Urinary bladder (tissue), 4 donors: ENCODE measurements at places on chromosomes 12 and 14. TPM values are rescaled to one million over a fixed set of nuclear protein-coding genes. Genes with fewer than 3 reads are reported as not detected.

Gene ACOT6
- total RNA-seq, result not detected

Gene SLC5A8
- total RNA-seq, result 0.42 TPM

Gene BATF
- total RNA-seq, result 5.1 TPM

Gene METTL3
- total RNA-seq, result 64.4 TPM

Gene NR2C1
- total RNA-seq, result 84.3 TPM

Gene PCED1B
- 1.1 TPM for total RNA-seq

Gene ANKRD33
- not detected for total RNA-seq

Gene PPP1R1A
- 1.6 TPM for total RNA-seq

Gene NRIP2
- total RNA-seq, result 1.7 TPM

Gene CLEC6A
- not detected for total RNA-seq

Gene TMTC1
- 24.8 TPM for total RNA-seq

Gene TSHR
- total RNA-seq, result 1.1 TPM

Gene TAS2R9
- 0.37 TPM for total RNA-seq

Gene ACVRL1
- 47.9 TPM for total RNA-seq

Gene GDF3
- not detected for total RNA-seq

Gene RNF212B
- total RNA-seq, result not detected

Gene DEPDC4
- 3.4 TPM for total RNA-seq

Gene EIF4B
- total RNA-seq, result 743 TPM

Gene SDR9C7
- not detected for total RNA-seq

Gene RNFT2
- 1.1 TPM for total RNA-seq

Gene DCAF11
- total RNA-seq, result 34.0 TPM

Gene DIO2
- total RNA-seq, result 2.4 TPM

Gene HRK
- total RNA-seq, result 0.53 TPM

Gene SRRM4
- total RNA-seq, result 0.42 TPM

Gene COL2A1
- 2.3 TPM for total RNA-seq

Gene B4GALNT3
- 1.4 TPM for total RNA-seq

Gene C12orf60
- 3.6 TPM for total RNA-seq

Gene DYNC1H1
- total RNA-seq, result 377 TPM

Gene RND1
- 0.53 TPM for total RNA-seq

Gene CCDC198
- 2.0 TPM for total RNA-seq

Gene MAP4K5
- 145 TPM for total RNA-seq

Gene DDX51
- total RNA-seq, result 6.5 TPM

Gene POLE
- 49.7 TPM for total RNA-seq

Gene KIF5A
- total RNA-seq, result 1.5 TPM

Gene SLC8B1
- 12.8 TPM for total RNA-seq

Gene CMA1
- 3.2 TPM for total RNA-seq

Gene GRIP1
- total RNA-seq, result 9.8 TPM

Gene ADCY4
- 12.6 TPM for total RNA-seq

Gene AGAP2
- 1.4 TPM for total RNA-seq

Gene E2F7
- total RNA-seq, result 7.2 TPM

Gene PXN
- total RNA-seq, result 32.4 TPM

Gene TAS2R19
- 24.5 TPM for total RNA-seq

Gene DPPA3
- total RNA-seq, result not detected

Gene MIP
- total RNA-seq, result not detected

Gene ANO2
- total RNA-seq, result 8.8 TPM
